ENCODE measurements at places on chromosomes 7 and 10.

- DNase-seq = no peak
Observed at GRCh38 chr7:73851410-73852338, 9.3 kb upstream of the TMEM270 start.

GRCh38 chr10:131099028-131099726 is 212.3 kb downstream of the TCERG1L start:
- DNase-seq = no peak

DNA sequence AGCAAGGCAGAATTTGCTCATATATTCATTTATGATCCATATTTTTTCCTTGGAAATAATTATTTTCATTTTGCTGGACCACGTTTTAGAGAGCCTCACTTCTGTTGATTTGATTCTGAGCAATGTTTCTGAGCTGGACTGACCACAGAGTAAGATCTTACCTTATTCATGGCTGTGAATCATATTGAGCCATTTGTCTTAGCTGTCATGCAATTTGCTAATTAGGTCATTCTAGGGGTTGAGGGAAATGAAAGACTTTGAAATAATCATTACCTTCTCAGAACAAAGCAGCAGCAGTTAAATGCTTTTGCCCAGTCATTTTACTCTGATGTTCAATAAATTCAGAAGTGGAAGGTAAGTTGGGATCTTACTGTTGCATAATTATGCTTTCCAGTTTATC is 251.4 kb downstream of the SDK1 start:
- DNase-seq = no peak

- DNase-seq = no peak
Observed at GRCh38 chr7:89607792-89608191, 546.5 kb upstream of the STEAP1 start.

GRCh38 chr10:117137911-117138642 is at the start of gene VAX1:
Gene VAX1, minus strand, starts transcription at chr10:117138270. Its CDS starts 214 bp downstream, at chr10:117138056.
- DNase-seq = no peak

- no peak for DNase-seq
Observed at GRCh38 chr7:142817506-142817905, 37.4 kb upstream of the EPHB6 start.

DNA sequence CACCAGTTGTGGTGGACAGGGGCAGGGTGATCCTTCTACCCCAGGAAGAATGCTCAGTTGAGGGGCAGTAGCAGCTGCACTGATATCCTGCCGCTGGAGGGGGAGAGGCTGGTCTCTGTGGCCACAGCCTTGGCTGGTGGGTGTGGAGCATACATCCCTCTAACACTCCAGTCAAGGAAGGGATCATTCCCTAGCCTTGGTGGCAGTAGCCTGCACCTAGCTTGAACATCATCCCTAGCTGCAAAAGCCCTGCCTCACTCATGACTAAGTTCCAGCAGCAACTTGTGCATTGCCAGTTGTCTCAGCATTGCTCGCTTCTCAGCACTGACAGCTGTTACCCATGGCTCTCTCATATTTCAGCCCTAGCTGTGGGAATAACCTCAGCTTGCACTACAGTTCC is 688.9 kb upstream of the POT1 start:
- DNase-seq = no peak

- no peak for DNase-seq
Observed at GRCh38 chr7:4269086-4269485, 413.0 kb upstream of the FOXK1 start.

DNA sequence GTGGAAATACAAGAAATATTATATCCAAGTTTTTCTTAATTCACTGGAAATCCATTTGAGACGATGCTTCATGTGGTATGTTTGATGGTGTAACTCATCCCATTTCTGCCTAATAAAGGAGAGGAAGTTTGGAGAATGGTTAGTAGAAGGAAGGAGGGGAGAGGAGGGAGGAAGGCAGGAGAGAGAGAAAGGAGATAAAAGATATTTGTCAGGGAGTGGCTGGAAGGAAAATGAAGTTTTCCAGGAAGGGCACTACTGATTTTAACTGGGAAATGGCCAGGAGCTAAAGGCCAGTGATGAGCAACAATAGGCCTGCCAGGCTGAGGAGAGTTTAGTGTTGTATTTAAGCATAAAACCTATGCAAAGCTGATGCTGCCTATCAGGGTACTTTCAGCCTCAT is 182.0 kb downstream of the STK31 start:
- DNase-seq = no peak

DNA sequence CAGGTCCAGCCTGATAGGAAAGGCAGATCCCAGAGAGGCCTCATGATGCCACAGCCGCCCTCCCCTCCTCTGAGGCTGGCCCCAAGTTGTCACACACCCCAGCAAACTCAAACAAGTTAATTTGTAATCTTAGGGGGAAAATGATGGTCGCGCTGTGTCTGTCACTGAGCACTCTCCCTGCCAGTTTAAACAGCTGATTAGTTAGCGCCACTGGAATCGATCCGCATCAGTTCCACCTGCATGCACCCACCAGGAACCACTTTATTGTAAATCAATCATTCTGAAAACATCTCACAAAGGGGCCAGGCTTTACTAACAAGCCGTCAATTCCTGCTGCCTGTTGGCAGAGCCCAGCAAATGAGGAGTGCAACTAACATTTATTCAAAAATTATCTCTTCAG is 870.9 kb downstream of the KCNMA1 start:
- DNase-seq = no peak

DNA sequence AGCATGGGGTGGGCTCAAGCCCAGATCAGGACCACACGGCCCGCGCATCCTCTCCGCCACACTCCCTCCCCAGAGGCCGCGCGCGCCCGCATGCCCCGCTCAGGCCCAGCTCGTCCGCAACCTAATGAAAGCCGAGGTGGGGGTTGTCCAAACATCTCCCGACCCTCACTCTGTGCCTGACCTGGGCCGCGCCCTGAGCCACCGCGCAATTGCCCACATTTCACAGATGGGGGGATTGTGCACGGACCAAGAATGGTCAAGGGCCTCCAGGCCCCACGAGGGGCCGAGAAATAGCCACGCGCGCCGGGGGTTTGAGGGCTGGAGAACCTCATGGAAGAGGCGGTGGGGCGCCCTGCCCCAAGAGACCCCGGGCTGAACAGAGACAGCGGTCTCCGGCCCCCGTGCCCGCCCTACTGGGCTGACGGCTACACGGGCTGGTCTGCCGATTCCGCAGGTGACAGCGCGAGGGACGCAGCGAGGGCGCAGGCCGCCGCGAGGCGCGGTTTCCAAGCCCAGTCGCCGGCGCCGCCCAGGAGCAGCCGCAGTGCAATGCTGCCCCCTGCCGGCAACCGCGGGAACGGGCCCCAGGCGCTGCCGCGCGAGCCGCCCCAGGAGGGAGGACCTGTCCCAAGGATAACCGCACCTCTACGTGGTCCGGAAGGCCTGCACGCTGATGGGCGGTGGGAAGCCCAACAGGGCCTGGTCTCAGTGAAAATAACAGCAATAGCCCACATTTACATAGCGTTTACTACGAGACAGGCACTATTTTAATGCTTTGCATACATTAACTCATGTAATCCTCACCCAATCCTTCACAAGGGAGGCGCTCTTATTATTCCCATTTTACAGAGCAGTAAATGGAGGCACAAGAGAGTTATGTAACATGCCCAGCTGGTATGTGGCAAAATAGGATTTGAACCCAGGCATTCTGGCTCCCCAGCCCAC is 10.5 kb upstream of the GRID1 start:
- peak; percentile 67 for DNase-seq

GRCh38 chr10:13348216-13349017 is at the start of gene SEPHS1:
Gene SEPHS1, minus strand, starts transcription at chr10:13348293. Its CDS starts 3,343 bp downstream, at chr10:13344950.
- peak; percentile 57 for DNase-seq

GRCh38 chr10:30151581-30152389 is 92.4 kb upstream of the JCAD start:
- no peak for DNase-seq

DNA sequence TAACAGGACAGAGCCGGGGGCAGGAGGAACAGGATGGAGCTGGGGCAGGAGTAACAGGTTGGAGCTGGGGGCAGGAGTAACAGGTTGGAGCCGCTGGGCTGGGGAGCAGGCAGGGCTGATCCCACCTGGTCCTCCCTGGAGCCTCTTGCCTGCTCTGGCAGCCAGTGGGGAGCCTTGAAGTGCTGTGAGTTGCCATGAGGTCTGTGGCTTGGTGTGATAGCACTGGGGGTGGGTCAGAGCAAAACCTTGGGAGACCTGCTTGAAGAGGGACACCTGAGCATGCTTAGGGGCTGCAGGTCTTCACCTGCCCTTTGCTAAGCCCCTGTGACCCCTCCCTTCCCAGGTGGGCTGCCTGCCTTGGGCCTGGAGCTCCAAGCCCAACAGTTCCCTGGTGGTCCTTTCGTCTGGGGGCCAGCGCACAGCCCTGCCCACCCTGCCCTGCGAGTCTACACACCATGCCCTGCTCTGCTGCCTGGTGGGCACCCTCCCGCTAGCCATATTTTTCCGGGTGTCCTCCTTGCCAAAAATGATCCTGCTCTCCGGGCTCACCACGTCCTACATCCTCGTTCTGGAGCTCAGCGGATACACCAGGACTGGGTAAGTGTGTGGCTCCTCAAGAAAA is 111.6 kb downstream of the ADCY1 start:
- no peak for DNase-seq

DNA sequence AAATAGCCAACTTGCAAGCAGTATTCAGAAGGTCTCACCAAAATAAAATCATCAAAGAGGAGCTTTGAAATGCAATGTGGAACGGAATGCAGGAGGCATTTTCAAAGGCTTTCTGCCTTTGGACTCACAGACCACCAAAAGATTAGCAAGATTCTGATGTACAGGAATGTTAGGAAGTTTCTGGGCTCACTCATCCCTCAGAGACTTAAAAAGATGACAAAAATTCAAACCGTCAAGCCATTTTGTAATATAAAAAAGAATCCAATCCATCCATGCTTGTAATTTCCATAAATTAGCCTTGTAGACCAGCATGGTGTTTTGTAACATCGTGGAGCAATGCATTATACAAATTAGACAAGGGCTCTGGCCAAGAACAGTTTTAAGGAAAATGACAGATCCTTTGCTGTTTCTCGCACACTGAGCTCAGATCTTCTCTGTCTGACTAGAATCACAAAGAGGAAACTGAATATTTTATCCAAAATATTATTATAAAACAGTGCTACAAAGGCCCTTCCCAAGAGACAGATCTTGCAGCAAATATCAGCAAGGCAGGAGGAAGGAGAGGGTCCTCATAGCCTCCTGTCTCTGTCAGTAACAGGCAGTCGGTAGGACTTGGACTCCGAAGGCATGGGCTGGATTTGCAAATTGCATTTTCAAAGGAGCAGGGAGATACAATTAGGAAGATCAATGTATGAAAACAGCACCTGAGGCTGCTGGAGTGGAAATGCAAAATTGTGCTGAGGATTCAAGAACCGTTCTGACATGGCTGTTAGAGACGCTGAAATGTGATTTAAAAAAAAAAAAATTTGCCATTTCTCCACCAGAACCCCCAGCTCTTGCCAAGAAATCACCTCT is 57.4 kb upstream of the NRP1 start:
- DNase-seq = no peak

DNA sequence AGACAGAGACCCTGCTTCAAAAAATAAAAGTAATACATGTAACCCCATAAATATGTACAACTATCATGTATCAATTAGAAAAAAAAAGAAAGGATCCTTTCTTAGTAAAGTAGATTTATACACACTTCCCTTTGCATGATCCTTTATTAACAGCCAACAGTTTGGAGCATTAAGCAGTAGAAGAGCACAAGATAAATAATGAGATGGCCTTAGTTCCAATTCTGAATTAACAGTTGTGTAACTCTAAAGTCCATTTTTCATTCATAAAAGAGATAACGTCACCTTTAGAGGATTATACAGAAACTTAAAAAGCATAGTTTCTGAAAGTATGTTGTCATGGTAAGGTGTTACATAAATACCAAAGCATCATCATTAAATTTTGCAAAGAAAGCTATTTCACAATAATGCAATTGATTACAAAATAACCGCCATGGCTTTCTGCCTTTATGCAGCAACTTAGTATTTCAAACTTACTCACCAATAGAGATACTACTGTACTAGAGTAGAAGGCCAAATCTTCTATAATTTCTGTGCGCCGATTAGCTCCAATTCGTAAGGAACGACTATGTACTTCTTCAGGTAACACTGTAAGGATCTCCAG is 40.3 kb downstream of the TNPO3 start:
- DNase-seq = no peak

GRCh38 chr10:17001961-17002749 is 127.5 kb downstream of the CUBN start:
- DNase-seq = peak; percentile 4

DNA sequence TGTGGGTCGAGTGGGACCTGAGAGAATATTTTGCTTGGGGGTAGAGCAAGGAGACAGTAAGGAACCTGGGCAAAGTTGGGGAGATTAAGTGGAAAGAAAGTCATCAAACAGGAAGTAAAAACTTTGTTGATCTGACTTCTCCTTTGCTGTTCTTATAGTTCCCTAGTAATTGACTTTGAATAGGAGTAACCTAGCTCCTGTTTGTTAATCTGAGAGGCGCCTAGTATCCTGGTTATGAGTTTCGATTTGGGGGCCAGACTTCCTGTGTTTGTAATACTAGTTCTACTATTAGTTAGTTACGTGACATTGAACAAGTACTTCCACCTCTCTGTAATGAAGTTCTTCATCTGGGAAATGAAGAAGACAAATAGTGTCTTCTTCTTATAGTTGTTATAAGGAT is 99.1 kb downstream of the ZNF365 start:
- no peak for DNase-seq

GRCh38 chr10:14184841-14185315 is 145.8 kb downstream of the FRMD4A start:
- no peak for DNase-seq

DNA sequence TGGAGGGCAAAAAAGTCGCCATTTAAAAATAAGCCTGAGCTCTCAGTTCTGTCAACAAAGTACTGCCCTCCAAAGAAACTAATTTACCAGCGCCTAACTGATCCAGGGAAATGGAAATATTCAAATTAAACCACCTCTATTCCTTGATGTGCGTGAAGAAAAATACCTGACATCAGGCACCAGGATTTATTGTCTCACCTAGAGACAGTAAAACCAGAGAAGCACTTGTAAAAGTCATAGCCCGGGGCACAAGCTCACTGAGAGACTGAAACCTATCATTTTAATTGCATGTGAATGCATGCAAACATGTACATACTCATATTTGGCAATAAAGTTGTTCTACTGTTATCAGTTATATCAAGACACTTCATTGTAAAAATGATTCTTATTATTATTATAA is 147.3 kb upstream of the VSTM2A start:
- no peak for DNase-seq

DNA sequence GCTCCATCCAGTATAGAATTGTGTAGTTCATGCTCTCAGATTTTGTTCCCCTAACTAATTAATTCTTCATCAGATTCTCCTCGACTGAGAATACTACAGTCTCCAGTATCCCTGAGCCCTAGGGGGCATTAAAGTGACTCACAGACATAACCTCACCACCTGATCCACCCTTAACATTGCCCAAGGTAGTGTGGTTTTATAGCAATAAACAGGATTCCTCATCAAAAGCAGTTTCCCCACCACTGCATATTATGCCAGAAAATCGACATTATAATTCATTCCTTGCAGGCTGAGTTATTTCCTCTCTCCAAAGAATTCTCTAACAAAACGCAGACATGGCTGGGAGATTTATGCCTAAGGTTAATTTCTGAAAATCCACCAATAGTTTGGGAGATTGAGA is 1402.5 kb upstream of the CELF2 start:
- DNase-seq = no peak

GRCh38 chr7:19202599-19202998 is 57.4 kb upstream of the FERD3L start:
- DNase-seq = no peak
